ENCODE measurements at places on chromosomes 3 and 15.

DNA sequence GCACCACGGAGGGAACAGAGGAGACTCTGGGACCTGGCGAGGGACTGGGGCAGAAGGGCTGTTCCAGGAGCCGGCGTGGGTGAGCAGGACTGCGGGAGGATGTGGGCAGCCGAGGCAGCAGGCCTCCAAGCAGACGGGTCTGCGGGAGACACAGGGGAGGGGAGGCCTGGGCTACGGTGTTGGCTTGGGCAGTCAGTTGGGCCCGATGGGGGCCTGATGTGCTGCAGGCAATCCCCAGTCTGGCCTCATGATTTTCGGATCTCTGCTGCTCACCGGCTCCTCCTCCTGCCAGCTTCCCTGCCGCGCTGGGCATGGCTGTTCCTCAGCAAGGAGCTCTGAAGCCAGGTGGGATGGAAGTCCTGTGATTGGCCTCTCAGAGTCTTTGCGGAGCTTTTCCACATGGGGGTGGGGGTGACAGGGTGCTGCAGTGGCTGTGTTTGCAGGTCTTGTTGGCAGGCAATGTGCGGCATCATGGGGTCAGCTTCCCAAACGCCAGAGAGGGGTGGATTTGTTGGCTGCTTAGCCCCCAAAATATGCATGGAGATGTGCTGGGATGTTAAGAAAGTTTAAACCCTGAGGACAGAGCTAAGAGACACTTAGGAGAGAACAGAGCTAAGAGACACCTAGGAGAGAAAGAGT is 19.3 kb downstream of the MINAR1 start:
- DNase-seq: no peak

- DNase-seq: no peak
These were observed 198.5 kb upstream of the GADL1 start for GRCh38 chr3:31092748-31093589.

GRCh38 chr3:56409790-56410189 is 58.5 kb downstream of the ERC2 start:
- no peak for DNase-seq

- no peak for DNase-seq
These were observed 66.6 kb upstream of the IGF1R start for GRCh38 chr15:98581715-98582114.

- no peak for DNase-seq
These were observed 45.9 kb upstream of the TMEM115 start for GRCh38 chr3:50405249-50405648.

All from central memory CD8-positive, alpha-beta T cell (primary cell).